ENCODE measurements at places on chromosomes 16 and 17. TPM values are rescaled to one million over a fixed set of nuclear protein-coding genes. Genes with fewer than 3 reads are reported as not detected.

Gene CRYM
- 2.5 TPM for total RNA-seq

Gene SAMD14
- total RNA-seq: 0.68 TPM

Gene GPRC5B
- 31.1 TPM for total RNA-seq

Gene ESRP2
- total RNA-seq: not detected

Gene KRTAP4-6
- total RNA-seq: not detected

Gene C1QTNF1
- 53.9 TPM for total RNA-seq

Gene SOST
- not detected for total RNA-seq

Gene CCL8
- total RNA-seq: not detected

Gene DOC2B
- 0.94 TPM for total RNA-seq

Gene CD300E
- not detected for total RNA-seq

Gene PPM1E
- 0.10 TPM for total RNA-seq

Gene CRYBA1
- total RNA-seq: not detected

Data from A549 treated with GW870086 at 1 μM for 4 hours (cell line).